ENCODE measurements at places on chromosomes 7 and 10.
A peak's percentile ranks its signal among the peaks of the same experiment; 100 is the strongest.

GRCh38 chr10:62162261-62162981 is 106.2 kb downstream of the RTKN2 start:
- DNase-seq, result no peak

GRCh38 chr10:13809427-13809826 is 222.7 kb downstream of the PRPF18 start:
- no peak for DNase-seq

- DNase-seq, result no peak
Measured at GRCh38 chr7:71145906-71146901, 14.3 kb downstream of the GALNT17 start.

DNA sequence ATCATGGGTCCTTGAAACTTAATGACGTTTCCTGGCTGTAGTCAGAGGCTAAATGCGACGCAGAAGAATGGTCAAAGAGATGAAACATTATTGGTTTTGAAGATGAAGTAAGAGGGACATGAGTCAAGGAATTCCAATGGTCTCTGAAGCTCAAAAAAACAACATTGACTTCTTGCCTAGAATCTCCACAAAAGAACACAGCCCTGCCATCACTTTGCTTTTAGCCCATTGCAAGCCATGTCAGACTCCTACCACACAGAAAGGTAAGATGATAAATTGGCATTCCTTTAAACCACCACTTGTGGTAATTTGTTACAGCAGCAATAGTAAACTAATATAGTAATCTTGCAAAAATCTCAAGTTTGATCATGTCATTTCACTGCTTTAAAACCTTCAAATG is 109.4 kb downstream of the TMEM26 start:
- DNase-seq, result no peak

DNA sequence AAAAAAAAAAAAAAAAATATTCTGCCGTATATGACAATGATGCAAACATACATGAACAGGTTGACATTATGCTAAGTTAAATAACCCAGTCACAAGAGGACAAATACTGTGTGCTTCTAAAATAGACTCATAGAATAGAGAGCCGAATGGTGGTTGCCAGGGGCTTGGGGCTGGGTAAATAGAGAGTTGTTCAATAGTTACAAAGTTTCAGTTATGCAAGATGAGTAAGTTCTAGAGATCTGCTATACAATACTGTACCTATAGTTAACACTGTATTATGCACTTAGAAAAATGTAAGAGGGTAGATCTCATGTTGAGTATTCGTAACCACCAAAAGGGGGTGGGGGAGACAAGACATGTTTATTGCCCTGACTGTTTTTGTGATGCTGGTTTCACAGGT is 77.1 kb upstream of the GNAI1 start:
- DNase-seq, result no peak

DNA sequence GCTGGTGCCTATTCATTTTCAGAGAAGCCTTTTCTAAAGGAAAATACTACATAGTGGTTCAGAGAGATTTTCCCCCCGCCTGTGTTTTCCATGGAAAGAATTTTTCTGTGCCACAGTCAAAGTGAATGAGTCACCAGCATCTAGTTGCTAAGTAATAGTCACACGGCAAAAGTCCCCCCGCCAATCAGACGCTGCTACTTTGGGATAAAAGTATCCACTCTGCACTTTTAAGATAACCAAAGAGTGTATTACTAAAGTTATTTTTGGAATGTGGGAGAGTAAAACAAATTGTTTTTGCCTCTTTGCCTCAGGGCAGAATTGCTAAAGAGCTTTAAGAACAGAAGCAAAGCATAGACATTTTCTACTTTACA is 23.5 kb downstream of the ABLIM1 start:
- peak; percentile 94 for DNase-seq

DNA sequence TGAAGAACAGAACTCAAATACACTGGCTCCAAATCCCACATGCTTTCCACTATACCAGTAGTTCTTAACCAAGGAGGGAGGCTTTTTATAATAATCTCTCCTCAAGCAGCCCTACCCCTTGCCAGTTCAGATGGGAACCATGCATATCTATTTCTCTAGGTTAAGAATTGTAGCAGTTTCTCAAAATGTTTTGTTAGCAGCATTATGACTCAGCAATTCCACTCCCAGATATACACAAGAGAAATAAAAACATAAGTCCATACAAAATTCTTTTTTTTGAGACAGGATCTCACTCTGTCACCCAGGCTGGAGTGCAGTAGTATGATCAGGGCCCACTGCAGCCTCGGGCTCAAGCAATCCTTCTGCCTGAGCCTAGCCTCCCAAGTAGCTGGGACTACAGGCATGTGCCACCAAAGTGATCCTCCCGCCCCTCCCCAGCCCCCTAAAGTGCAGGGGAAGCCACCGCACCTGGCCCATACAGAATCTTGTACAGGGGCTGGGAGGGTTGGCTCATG is 18.1 kb downstream of the YWHAG start:
- DNase-seq, result peak; percentile 86

DNA sequence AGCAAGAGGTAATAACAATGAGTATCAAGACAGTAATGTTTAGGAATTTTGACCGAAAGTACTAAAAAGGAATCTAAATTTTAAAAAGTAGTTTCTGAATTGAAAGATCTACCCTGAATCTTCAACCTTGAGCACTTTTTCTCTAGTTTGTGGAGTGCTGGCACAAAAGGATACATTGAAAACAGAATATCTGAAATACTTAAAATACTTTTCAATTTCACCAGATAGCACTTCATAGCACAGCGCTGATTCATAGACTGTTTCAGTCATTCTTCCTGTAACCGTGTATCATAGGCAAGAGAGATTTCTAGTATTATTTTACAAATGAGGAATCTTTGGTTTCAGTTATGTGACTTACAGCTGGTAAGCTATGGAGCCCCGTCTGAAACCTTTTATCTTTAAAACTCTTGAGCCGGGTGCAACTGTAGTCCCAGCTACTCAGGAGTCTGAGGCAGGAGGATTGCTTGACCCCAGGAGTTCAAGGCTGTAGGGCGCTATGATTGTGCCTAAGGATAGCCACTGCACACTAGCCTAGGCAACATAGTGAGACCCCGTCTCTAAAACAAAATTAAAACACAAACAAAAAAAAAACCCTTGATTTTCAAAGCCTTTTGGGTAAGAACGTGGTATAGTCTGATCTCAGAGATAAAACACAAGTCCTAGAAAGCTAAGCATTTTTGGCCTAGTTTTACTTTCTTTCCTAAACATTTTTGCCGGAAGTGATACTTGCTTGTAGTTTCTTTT is 35.1 kb downstream of the FHIP2A start:
- DNase-seq, result no peak

GRCh38 chr10:78278058-78278404 is 244.4 kb downstream of the RPS24 start:
- DNase-seq, result no peak

DNA sequence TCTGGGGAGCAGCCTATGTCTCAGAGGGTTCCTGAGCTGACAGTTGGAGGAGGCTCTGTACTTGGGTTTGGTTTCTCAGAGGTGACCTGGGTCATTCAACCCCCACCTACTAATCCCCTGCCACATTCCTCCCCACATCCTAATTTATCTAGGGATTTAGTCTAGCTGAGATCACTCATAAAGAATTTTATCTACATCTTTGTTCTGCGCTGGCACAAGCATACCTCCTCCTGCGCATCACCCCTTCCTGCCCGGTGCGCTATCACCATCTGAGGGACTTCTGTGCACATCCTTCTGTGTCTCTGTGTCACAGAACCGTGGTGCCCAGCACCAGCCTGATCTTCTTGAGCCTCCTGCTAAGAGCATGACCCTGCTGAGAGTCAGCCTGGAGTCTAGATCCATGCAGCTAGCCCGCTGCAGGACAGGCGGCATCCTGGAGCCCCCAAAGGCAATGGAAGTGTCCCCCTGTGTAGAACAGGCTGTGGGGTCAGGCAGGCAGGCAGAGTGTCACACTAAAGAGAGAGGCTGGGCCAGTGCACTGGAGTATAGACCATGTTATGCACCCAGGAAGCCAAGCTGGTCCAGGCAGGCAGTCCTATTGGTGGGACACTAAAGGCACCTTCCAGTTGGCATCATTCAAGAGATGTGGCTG is 63.6 kb downstream of the ARHGAP22 start:
- no peak for DNase-seq

GRCh38 chr10:131549116-131549515 is 237.6 kb upstream of the TCERG1L start:
- no peak for DNase-seq

- DNase-seq, result no peak
Measured at GRCh38 chr7:127536741-127537140, 48.7 kb downstream of the GCC1 start.

- DNase-seq, result peak; percentile 85
Measured at GRCh38 chr7:20229646-20230500, 12.7 kb upstream of the MACC1 start.

GRCh38 chr10:68871105-68871711 is 29.9 kb upstream of the DDX50 start:
- peak; percentile 29 for DNase-seq

DNA sequence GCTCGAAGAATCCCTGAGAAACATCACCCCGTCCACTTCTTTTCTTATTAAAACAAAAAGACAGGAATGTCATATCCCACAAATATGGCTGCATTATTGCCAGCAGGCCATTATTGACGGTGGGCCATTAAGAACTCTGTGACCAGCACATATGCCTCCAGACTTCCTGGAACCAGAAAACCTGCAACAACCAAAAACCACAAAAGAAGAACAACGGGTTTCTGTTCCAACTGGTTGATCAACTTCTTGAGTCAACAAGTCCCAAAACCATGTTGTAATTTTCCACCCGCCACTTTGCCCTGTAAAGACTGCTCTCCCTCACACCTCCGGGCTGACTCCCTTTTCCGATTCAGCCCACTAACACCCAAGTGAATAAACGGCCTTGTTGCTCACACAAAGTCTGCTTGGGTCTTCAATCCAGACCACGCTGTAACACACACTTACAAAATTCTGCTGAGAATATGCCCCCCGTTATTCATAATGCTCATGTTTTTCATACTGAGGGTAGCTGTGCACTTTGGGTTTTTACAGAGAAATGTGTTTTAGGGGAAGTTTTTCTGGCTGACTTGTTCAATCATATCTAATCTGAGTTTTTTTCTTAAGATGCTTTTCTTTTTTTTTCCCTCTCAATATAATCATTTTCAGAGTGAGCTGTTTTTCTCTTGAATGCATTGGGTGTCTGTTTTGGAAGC is 20.7 kb downstream of the ZNF107 start:
- no peak for DNase-seq

DNA sequence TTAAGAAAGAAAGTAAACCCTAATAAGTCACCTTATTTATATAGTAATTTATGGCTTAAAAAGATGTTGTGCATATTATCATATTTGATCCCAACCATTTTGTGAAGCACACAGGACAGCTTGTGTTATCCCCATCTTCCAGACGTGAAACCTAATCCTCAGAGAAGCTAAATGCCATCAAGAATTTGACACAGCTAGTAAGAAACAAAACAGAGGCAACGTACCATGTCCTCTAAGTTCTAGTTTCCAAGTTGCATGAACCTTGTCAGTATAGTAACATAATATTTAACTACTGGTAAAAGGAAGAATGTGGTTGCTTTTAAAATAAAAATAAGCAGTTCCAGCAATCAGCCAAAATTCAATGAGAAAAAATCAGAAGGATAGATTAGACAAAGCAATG is 41.5 kb downstream of the PTN start:
- no peak for DNase-seq

DNA sequence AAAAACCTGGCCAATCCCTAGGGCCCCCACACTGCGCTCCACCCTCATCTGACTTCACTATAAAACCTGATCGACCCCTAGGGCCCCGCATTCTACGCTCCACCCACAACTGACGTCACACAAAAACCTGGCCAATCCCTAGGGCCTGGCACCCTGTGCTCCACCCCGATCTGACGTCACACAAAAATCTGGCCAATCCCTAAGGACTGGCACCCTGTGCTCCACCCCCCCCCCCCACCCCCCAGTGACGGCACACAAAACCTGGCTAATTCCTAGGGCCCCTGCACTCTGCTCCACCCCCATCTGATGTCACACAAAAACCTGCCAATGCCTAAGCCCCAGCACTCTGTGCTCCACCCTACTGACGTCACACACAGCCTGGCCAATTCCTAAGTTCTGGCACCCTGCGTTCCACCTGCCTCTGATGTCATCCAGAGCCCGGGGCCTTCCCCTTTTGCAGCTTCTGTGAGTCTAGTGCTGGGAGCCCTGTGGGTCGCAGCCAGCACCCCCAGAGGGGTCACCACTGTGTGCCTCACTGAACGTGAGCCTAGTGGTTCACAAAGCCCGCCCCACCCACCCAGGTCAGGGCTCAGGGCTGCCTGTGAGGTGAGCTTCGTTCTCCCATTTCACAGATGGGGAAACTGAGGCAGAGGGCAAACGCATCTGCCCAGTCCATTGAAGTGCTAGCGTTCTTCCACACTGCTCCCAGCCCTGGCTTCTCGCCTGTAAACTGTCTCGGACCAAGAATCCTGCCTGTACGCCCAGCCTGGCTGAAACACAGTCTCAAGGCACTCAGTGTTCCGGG is 40.6 kb downstream of the MICALL2 start:
- no peak for DNase-seq

- no peak for DNase-seq
Measured at GRCh38 chr10:30893208-30893607, 138.5 kb downstream of the ZNF438 start.

DNA sequence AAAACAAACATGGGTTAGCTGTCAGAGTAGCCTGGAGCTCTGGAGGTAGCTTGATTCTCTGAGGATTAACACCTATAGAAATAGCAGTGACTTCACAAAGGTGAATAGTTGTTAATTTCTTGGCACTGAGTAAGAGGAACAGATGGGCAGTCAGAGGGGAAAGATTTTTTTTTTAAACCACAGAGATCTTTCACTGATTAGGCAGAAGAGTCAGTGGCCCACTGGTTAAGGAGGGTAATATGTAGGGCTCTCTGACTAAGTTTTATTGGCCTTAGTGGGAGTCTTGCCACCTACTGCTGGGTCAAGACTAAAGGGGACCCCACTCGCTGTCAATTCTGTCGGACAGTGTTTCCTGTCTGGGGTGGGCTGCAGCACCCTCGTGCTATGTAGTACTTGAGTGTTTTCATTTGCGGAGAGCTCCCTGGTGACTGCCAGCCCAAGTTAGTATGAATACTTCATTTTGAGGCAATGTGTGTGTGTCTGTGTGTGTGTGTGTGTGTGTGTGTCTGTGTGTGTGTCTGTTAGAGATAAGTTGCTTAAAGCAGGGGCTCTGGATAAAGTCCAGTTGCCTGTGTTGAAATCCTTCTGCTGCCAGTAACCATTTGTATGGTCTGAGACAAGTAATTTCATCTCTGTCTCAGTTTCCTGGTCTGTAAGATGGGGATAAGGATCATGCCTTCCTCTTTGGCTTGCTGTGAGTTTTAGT is 145.2 kb downstream of the ARID5B start:
- DNase-seq, result no peak

- DNase-seq, result peak; percentile 10
Measured at GRCh38 chr7:41640487-41640886, 62.4 kb downstream of the INHBA start.

GRCh38 chr7:155431231-155431630 is 26.7 kb upstream of the EN2 start:
- no peak for DNase-seq

- DNase-seq, result peak; percentile 49
Measured at GRCh38 chr7:92872701-92873100, 36.3 kb upstream of the CDK6 start.

GRCh38 chr10:27742195-27743011 is 3.2 kb downstream of the MKX start:
- DNase-seq, result peak; percentile 82

- DNase-seq, result no peak
Measured at GRCh38 chr7:135213831-135214230, 2.5 kb upstream of the WDR91 start.

GRCh38 chr7:82859106-82859850 is 303.4 kb downstream of the PCLO start:
- no peak for DNase-seq
